ENCODE measurements at places on chromosomes 3 and 15. TPM values are rescaled to one million over a fixed set of nuclear protein-coding genes. Genes with fewer than 3 reads are reported as not detected.

The TM6SF1 gene
- 5.6 TPM for total RNA-seq

The COMMD4 gene
- total RNA-seq, result 67.1 TPM

The SNAP23 gene
- 31.2 TPM for total RNA-seq

The SENP8 gene
- 2.8 TPM for total RNA-seq

The ZNF501 gene
- 2.7 TPM for total RNA-seq

The SLC2A2 gene
- total RNA-seq, result not detected

The PRTG gene
- total RNA-seq, result not detected

The IGF2BP2 gene
- 0.52 TPM for total RNA-seq

The MEIS2 gene
- not detected for total RNA-seq

The SNX22 gene
- 1.6 TPM for total RNA-seq

DNA sequence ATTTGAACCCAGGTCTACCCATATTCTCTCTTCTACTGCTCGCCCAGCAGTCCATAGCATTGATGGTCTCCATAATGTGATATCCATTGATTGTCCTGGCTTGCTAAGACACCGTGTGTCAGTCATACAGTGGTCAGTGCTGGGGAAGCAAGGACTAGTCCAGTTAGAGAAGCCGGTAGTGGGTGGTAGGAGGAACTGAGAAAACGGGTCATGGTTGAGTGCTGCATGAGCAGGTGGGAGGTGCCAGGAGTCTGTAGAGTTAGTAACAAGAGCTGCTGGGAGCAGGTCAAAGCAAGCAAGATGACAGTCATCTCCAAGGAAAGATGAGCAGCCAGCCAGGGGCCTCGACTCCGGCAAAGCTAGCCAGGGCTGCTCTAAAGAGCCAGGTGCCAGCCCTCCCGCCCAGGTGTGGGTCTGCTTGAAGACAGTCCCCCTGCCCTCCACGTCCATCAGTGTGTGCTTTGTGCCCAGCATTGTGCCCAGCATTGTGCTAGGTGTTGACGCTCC lies 29.5 kb upstream of the USP3 start:
- peak; percentile 41 for DNase-seq

DNA sequence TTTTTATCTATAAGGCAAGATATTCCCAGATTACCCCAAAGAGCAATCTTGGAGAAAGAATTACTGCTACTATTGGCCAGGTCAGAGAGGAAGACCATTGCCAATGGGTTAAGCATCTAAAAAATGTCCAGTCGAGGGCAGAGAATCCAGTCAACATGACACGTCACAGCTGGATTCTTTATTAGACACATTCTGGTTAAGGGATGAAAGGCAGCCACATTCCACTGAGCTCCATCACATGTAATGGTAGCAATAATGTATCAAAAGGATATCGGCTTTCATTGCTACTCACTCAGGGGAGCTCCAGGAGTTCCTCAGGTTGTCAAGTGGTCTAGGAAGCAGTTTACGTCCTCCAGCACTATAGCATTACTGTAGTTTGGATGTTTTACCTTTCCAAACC lies 421.1 kb downstream of the PLOD2 start:
- no peak for DNase-seq

DNA sequence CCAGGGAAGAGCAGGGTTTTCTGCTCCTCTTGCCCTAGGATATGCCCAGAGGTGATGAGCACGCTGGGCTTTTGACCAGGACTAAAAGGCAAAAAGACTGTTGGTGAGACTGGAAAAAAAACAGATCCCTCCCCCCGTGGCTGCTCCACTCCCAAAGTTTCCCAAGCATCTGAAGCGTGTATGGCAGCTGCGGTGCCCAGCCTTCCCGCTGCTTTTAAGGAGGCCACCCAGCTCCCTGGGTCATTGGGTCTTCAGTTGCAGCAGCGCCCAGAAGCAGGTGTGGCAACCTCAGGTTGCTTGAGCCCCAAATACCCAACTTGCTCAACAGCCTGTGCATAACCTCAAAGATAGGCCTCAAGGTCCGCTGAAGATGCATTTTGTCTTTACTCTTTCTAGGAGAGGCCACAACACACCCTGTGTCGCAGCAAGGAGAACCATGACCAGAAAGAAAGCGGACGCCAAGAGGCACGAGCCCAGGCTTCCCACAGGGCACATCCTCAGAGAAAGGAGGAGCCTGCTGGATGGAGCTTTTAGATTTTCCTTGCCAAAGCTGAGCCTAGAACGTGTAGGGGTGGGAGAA lies 2.0 kb downstream of the SRGAP3 start:
- DNase-seq, result no peak

DNA sequence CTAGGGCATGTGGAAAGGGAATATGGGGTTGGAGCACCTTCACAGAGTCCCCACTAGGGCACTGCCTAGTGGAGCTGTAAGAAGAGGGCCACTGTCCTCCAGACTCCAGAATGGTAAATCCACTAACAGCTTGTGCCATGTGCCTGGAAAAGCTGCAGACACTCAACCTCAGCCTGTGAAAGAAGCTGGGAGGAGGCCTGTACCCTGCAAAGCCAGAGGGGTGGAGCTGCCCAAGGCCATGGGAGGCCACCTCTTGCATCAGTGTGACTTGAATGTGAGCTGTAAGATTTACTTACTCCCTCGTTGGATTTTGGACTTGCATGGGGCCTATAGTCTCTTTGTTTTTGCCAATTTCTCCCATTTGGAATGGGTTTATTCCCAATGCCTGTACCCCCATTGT lies 705.2 kb upstream of the ROBO1 start:
- no peak for DNase-seq

DNA sequence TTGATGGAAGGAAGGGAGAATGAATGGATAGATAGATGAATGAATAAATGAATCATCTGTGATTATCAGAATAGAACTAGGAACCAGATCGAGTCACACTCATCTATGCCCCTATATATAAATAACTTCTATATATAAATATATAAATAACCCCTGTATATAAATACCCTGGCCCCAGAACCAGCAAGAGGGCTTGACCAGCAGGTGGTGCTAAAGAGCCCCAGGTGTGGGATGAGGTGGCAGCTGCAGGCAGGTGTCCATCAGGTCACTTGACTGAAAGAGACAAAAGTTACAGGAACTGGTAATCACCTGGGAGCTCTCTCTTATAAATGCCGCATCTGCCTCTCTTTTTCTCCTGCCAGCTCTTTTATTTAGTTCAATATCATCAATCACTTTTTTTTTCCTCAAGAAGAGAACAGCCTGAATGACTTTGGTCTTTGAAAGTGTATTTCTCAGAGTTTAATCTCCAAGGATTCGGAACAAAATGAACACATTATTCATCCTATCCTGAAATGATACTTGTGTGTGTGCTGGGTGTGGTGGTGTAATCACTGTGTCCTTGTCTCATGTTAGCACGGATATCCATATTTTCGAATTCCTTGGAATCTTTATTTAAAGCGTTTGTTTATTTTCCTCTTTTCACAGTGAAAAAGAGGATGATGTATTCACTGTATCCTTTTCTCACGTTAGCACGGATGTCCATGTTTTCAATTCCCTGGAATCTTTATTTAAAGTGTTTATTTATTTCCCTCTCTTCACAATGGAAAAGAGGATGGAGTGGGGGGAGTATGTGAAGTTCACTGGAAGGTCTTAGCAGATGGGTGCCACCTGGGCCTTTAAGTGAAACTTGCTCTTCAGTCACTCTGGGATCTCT lies 35.4 kb upstream of the ATG7 start:
- DNase-seq, result peak; percentile 89

DNA sequence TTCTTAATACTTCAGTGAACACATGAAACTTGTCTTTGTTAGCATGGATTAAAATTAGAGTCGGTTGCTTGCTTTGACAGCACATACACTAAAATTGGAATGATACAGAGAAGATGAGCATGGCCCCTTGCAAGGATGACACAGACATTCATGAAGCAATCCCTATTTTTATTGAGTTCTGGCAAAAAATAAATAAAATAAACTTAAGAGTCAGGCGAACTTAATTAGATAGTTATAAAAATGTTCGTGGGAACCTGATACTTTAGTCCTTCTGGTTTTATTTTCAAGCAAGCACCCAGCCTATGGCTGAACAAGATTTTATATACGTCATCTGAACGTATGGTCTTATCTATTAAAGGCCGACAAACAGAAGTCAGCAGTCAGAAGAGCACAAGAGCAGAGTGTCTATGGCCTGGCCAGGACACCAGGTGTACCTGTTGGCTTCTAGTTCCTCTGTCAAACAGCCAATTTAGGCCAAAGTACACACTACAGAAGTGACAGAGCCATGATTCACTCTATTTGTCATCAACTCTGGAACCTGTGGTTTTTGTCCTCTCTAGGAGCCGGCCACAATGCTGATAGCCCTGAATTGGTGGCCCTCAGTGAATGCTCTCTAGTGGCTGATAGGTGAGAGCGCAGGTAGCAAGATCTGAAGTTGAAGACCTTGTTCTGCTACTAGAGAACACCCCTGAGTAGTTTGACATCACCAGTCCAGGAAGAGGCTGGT lies 64.3 kb downstream of the LEO1 start:
- peak; percentile 14 for DNase-seq

GRCh38 chr15:77528968-77529319 lies 103.8 kb downstream of the LINGO1 start:
- no peak for DNase-seq

DNA sequence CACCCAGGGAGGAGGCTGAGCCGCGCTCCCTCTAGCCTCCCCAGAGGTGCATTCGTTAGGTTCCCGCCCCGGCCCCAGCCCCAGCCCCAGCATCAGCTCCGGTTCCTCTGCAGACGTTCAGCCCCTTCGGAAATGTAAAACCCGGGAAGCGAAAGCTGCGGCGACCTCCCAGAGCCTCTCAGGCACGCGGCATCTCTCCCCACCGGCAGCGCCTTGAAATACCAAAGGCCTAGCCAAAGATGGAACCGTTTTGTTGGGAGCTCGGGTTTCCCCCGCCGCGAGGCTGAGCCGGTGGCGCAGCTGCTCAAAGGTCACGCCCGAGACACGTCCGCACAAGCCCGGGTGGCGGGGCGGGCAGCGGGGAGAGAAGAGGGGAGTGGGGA lies 77.8 kb upstream of the HES1 start:
- DNase-seq, result peak; percentile 58

DNA sequence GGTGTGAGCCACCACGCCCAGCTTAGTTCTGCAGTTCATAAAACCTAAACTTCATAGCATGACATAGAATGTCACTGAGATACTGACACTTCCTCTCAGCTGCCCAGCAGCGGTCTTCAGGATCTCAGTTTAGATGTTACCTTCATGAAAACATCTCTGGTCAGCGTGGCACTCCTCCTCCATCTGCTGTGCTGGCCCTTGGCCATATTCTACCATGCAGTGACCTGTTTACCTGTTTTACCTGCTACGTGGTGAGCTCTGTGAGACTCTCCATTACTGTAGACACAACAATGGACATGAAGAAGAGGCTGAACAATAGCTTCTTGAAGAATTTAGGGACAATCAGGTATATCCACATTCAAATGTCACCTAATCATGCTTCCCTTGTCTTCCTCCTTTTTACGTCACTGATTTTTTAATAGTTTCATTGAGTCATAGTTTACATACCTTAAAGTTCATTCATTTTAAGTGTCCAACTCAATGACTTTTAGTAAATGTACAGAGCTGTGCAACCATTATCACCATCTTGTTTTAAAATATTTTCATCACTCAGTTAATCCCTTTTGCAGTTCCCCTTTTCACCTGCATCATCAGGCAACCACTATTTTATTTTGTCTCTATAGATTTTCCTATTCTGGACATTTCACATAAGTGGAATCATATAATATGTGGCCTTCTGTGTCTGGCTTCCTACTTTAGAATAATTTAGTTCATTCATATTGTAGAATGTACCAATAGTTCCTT lies 32.2 kb upstream of the PTPN23 start:
- no peak for DNase-seq

GRCh38 chr3:165919284-165919683 lies 82.1 kb upstream of the BCHE start:
- DNase-seq, result no peak

- DNase-seq, result no peak
Measured at GRCh38 chr15:99097441-99098410, 7.2 kb upstream of the SYNM start.

GRCh38 chr3:58161435-58162398 lies 49.1 kb downstream of the DNASE1L3 start:
- no peak for DNase-seq

DNA sequence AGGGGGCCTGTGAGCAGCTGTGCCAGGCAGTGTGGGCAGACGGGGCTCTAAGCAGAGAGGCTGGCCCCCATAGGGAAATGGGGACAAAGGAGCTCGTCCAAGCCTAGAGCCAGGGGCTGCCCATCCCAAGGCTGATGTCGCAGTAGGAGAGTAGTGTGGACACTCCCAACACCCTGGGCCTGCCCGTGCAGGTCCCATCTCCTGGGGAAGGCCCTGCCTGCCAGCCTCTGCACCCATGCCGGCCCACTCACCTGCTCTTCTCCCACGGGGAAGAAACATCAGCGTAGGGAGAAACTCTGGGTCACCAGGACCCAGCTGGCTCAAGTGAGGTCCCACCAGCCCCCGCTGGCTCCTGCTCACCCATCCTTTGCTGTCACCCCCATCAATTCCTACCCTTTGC lies 10.7 kb upstream of the DUSP7 start:
- no peak for DNase-seq

DNA sequence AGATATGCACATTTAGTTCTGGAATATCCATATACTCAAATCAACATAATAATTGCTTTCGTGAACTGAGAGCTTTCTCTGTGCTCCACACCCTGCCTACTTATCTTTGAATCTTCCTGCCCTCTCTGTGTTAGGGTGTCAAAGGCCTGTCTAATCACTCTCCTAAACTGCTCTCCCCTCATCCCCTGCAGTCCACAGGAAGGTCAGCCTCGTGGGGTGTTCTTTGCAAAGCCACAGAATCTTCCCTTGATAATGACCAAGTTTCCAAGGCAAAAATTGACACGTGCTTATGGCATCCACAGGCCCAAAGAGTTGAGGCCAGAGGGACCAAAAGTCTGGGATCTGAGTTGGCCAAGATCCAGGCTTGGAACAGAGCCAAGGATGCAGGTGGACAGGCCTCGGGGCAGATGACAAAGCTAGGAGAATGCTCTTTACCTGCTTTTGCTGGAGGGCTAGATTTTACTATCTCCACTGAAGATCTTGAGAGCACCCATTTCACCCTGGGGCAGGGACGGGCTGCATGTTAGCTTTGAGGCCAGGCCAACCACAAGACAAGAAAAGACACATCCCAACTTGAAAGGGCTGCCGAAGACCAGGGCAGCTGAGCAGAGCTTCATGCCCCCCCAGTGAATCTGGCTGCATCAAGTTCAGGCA lies 20.4 kb downstream of the BHLHE40 start:
- no peak for DNase-seq

- no peak for DNase-seq
Measured at GRCh38 chr3:128725547-128726022, 398 bp upstream of the RAB7A start.

GRCh38 chr3:114586119-114586518 lies 292.3 kb downstream of the TIGIT start:
- DNase-seq, result no peak

Measured in activated CD8-positive, alpha-beta T cell treated with anti-CD3 and anti-CD28 coated beads for 36 hours (primary cell).